Hypothalamus (tissue), 51 donors: ENCODE measurements at places on chromosomes 6 and 20.

DNA sequence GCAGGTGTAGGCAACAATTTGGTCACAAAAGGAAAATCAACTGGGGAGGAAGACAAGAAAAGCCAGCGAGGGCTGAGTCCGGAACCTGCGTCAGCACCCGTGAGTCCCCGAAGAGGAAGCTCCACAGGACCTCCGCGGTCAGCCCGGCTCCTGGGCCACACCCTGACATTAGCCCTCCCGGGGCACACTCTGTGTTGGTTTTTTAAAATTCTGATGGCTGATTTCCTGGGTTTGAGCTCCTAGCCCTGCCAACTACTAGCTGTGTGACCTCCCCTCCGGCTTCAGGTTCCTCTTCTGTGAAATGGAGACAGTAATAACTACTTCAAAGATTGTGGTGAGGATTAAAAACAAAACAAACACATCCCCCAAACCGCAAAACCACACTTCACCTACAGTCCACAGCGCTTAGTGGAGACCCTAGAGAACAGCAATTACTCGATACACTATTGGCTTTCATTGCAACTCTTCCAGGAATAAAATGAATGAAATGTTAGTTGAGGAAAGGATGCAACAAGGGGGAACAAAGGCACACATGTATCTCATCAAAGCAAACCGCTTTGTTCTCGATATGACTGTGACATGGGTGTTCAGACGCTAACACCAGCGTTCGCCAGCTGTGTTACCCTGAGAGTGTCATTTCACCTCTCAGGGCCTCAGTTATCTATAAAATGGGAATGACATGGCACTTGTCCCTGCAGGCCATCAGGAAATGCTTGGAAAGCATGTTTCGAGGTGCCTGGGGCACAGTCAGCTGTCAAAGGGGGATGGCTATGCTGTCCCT is 985 bp downstream of the ZBP1 start:
- no peak for DNase-seq

DNA sequence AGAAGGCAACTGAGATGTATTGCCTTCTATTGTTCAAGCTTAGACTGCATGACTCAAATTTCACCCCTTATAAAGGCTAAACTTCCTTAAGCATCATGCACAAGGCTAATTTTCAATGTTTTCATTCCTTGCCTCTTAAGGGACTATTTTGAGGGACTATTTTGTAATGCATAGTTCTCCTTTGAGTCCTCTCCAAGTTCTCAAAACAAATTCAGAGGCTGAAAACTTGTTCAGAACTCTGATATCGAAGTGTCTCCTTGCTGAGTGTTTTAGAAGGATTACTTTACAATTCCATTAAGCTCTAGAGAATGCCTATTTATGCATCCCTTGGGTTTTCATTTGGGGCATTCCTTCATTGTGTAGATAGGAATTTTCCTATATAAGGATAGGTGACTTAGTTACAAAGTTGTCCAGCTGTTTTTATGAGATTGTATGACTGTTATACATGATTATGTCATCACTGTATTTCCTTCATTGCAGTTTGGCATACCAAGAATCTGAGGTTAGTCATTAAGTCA is 41.7 kb downstream of the COL19A1 start:
- no peak for DNase-seq

- DNase-seq: no peak
These were observed 8.5 kb upstream of the GDF5 start for GRCh38 chr20:35446356-35447078.

DNA sequence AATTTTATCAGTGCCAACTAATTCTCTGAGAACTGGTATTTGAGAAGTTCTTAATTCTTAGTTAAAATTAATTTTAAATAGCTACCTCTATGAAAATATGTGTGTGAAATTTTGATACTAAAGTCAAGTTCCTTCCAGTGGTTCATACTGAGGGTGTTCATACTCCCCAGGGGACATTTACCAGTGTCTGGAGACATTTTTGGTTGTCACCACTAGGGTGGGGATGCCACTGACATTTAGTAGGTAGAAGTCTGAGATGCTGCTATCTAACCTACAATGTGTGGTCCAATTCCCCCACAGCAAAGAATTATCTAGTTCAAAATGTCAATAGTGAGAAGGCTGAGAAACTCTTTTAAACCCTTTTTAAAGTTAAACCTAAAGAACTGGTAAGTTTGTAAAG is 463.8 kb downstream of the ADGRB3 start:
- DNase-seq: no peak

GRCh38 chr6:106927531-106928398 is 46.8 kb downstream of the CD24 start:
- DNase-seq: no peak

GRCh38 chr6:33208091-33208967 is at the start of gene RING1:
Gene RING1, plus strand, starts transcription at chr6:33208500. Its CDS starts 323 bp downstream, at chr6:33208823.
- DNase-seq: peak; percentile 76

- DNase-seq: no peak
These were observed 82.2 kb downstream of the CDYL start for GRCh38 chr6:4858194-4859015.

DNA sequence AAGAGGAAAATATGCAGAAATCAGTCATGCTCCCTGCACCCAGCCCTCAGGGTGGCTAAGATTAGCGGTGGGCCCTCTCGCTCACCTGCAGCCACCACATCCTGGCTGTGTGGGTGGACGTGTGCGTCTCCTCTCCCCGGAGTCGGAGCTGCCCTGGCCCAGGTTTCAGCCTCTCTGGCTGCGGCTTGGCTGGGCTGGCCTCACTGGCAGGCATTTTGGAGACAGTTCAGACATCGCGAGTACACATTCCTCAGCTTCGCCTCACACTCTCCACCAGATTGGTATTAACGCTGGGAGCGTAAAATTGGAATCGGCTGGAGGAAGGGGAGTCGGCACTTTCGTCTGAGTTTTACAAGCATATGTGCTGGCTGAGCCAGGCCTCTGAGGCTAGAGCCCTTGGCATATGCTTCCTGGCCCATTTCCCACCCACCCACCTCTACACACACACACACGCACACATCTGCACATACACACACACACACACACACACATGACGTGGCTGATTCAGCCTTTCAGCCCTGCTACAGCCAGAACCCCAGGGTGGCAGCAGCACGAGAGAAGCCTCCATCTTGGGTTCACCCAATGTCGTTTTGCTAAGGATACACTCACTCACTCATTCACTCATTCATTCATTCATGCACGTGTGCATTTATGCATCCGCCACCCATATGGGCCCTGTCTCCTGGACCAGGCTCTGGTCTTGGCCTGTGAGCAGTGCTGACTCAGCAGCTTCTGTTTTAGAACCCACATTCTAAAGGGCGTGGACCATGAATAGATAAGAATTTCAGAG is 42.9 kb downstream of the BCAS4 start:
- no peak for DNase-seq

GRCh38 chr6:21740376-21741124 is 147.0 kb downstream of the SOX4 start:
- no peak for DNase-seq
